ENCODE measurements at places on chromosomes 2 and 18.

DNA sequence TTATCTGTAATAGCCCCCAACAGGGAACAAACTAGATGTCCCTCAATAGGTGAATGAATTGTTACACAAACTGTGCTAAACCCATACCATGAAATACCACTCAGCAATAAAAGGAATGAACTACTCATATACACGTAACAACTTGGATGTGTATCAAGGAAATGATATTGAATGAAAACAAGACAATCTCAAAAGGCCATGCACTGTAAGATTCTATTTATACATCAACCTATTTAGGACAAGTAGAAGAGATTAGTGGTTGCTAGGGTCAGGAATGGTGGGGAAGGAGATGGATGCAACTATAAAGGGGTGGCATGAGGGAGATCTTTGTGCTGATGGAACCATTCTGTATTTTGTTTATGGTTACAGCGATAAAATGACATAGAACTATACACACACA is 47.1 kb downstream of the KANSL3 start:
- DNase-seq, result no peak

DNA sequence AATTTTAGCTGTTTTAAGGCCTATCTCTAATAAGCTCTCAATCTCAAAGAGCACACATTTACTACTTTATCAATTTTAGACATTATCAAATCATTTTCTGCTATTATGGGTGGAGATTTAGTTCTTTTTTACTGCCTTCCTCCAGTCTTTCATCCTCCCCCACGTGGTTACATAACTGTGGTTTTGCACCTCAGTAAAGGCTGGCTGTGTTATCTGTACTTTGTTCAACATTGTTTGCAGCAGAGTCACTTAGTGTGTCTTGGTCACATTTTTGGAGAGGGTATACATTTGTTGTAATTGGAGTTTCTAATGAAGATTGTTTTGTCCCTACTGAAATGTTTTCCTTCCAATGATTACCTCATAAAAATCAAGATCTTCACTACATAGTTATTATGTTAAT is 549.6 kb upstream of the CELF4 start:
- DNase-seq, result peak; percentile 49

DNA sequence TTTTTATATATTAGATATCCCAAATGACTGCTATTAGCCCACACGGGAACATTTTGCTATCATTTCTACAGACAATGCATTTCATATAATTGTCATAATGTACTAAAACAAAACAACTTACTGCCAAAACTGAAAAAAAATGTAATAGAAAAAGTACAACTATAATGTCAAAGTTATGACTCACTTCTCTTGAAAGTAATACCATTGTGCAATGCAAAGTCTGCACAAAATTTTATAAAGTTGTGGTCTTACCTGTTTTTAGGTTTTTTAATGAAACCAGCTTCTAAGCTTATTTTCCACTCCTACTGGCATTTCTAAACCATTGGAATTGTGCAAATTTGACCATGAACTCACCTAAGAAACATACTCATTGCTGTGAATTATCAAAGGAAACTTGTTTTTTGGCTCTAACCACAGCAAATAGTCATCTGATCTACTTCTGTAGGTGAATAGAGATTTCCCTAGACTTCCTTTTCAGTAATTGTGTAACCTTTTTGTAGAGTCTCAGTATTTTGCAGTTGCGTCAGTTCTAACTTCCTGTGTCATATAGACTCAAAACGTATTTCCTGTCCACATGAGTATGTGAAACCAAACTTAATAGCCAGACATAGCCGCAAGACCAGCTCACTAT is 31.9 kb upstream of the TFPI start:
- DNase-seq, result peak; percentile 74

DNA sequence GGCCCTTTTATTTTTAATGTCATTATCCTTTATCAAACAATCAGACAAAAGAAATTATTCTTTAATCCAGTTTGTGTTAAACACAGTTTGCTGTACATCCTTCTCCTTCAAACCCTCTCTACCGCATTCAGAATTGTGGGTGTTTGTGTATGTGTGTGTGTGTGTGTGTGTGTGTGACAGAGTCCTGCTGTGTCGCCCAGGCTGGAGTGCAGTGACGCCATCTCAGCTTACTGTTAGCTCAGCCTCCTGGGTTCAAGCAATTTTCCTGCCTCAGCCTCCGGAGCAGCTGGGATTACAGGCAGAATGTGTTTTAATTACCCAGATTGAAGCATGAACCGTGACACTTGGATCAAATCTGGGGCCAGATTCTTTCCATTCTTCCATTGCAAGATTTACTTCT is 723.7 kb downstream of the DCDC2C start:
- DNase-seq, result no peak

DNA sequence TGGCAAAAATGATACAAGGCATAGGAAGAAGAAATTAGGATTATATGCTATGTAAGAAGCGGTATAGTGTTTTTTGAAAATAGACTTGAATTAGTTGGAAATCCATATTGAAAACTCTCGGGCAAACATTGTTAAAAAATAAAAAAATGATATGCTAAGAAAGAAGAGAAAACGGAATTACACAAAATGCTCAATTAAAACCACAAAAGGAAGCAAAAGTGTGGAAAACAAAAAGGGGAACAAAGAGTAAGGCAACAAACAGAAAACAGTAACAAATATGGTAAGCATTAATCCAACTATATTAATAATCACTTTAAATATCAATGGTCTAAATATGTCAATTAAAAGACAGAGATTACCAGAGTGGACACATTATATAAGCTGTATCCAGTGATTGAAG is 58.4 kb downstream of the TXNL1 start:
- no peak for DNase-seq

DNA sequence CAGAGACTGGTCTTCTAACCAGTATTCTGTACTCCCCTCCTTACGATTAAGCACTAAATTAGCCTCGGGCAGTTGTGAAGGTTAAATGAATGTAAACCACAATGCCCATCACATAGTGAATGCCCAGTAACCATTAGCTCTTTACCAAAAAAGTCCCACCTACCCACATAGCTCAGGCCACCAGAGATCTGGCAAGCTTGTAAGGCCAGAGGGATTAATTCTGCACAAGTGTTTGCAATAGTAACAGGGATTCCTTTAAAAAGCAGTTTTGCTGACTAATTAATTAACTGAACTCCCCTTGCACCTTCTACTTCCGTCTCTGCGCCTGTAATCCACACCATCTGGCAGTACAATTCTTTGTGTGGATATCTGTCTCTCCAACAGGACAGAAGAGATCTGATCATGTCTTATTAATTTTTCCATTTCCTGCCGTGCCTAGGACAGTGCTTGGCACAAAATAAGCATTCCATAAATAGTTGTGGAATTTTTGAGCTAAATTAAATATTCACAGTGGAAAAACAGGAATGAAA is 36.2 kb upstream of the IGFBP2 start:
- no peak for DNase-seq

DNA sequence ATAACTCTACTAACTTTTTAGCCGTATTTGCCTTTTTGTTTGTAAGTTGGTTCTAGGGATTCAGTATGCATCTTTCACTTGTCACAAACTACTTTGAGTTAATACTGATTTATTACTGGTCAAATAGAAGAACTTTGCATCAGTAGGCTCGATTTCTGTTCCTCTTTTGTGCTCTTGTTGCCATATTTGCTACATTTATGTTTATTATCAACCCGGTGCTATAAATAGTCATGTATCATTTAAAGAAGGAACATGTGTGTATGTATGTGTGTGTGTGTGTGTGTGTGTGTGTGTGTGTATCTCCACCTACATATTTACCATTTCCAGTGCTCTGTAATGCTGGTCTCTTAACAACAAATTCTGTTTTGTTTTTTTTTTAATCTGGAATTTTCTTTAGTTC is 79.6 kb upstream of the B3GNT7 start:
- no peak for DNase-seq

DNA sequence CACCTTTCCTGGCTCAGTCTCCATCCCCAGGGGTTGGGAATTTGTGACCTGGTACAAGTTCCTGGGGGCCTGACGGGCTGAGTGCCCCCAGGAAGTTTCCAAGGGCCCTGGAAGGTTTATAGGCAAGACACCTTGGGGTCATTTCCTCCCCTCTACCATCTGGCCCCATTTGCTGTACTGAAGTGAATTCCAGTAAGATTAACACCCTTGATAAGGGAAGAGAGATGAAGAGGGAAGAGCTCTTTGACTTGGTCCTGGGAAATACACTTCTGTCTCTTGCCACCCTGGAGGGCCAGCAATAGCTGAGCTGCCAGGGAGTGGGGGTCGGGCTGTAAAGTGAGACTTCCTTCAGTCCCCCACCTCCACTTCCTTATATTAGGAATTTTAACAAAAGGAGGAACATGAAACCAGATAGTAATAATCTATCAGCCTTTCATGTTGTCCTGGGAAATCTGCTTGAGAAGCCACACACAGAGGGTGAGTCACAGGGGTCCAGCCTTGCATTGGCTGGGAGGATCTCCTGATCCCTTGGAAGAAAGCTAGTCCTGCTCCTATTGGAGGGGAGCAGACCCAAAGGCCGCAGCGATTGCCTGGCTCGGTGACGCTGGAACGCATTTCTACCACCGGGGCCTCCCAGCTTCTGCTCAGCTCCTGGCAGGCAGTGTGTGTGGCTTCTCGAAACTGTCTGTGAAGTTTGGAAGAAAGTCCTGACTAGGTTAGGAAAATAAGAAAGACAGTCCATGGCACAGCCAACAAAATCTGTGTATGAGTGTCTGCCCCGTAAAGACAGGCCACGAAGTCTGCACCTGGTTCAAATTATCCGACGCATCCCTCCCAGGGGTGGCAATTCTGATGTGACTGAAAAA is 87.3 kb downstream of the ACAA2 start:
- DNase-seq, result no peak

- DNase-seq, result no peak
Observed at GRCh38 chr2:134098321-134098720, 155.6 kb upstream of the MGAT5 start.

DNA sequence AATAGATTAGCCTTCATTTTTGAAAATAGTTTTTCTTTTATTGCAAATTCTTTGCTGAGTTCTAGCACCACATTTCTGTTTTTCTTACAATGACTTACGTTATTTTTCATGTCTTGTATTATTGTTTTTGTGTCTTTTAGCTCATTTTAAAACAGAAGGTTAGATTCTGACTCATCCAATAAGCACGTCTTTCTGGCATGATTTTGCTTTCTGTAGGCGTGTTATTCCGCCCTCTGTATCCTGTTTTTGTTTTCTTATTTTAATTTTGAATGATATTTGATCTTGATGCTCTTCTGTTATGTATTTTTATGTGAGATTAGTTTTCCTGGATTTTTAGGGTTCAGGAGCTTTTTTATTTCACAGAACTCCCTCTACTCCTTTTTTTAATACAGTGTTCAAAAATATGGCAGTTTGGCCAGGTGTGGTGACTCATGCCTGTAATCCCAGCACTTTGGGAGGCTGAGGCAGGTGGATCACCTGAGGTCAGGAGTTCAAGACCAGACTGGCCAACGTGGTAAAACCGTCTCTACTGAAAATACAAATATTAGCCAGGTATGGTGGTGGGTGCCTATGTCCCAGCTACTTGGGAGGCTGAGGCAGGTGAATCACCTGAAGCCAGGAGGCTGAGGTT is 145.0 kb downstream of the CLIP4 start:
- no peak for DNase-seq

GRCh38 chr2:22557406-22557805 is 827.6 kb upstream of the KLHL29 start:
- no peak for DNase-seq

DNA sequence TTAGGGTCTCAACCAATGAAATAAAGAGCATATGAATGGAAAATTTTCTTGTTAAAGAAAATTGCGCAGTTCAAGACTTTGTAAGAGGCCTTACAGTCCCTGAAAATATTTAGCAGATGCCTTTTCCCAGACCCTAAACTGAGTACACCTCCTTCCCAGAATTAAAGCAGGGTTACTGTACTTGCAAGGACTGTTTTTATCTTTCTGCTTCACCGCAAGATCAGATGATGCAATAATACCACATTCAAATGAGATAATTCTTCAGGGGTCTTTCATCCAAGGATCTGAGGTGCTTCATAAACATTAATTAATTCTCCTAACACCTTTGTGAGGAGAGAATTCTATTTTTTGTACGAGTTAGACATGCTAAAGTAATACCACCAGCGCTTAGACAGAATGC is 1071.8 kb upstream of the PIK3C3 start:
- no peak for DNase-seq

GRCh38 chr18:23746851-23747250 is 57.6 kb downstream of the LAMA3 start:
- DNase-seq, result no peak

DNA sequence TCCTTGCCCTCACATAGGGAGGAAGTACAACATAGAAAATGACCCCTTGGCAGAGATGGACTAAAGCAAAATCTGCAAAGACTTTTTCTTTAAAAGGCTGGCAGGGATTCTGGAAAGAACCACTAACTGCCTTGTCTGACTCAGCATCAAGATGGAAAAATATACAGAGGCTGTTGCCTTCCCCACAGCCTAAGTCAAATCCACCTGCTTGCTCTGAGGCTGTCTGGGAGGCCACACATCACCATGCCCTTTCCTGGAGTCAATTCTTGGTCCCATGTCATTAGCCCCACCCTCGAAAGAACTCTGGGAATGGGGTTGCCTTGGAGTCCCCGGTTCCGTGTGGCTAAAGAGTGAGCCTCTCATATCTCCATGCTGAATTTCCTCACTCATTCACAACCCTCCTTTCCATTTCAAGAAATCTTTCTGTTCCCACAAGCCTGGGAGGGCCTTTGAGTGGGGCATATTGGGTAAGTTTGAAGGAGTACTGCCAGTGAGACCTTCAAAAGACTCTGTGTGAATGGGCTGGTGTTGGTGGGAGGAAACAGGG is 39.4 kb downstream of the BMP10 start:
- DNase-seq, result peak; percentile 24

- no peak for DNase-seq
Observed at GRCh38 chr2:120776649-120777048, 41.0 kb downstream of the GLI2 start.

- no peak for DNase-seq
Observed at GRCh38 chr2:228624733-228625132, 443.2 kb upstream of the SPHKAP start.

DNA sequence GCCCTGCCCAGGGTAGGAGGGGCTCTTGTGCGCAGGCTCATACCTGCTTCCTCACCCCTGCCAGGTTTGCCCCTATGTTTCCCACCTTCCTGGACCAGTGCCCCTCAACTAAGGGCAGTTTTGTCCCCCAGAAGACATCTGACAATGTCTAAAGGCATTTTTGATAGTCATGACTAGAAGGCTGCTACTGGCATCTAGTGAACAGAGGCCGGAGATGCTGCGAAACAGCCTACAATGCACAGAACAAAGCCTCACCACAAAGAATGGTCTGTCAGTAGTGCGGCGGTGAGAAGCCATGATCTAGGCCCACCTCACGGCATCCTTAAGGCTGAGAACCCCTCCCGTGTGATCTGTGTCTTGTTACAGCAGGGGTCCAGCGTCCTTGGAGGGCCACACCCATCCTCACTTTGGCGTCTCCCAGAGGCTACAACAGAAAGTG is 96.0 kb downstream of the TMEM17 start:
- DNase-seq, result peak; percentile 74

GRCh38 chr2:229392196-229392595 is 121.1 kb upstream of the PID1 start:
- DNase-seq, result no peak

DNA sequence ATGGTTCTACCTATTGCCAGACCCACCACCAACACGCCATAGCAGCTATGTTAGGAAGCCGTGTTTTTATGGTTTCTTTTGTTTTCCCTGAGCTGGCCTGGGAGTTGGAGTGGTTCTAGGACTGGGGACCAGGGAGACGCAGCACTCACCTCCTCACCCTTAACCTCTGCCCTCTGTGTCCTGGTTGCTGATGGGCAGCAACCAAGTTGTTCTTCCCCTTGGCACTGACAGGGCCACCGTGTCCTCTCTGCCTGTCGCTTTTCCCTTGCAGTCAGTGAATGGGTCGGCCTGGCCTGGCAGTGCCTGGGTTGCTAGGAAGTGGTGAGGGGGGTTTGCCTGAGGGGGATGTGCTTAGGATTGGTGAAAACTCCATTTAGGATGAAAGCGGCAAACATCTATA is 197.1 kb upstream of the GATA6 start:
- DNase-seq, result no peak
